ENCODE measurements at places on chromosomes 7 and 10.

DNA sequence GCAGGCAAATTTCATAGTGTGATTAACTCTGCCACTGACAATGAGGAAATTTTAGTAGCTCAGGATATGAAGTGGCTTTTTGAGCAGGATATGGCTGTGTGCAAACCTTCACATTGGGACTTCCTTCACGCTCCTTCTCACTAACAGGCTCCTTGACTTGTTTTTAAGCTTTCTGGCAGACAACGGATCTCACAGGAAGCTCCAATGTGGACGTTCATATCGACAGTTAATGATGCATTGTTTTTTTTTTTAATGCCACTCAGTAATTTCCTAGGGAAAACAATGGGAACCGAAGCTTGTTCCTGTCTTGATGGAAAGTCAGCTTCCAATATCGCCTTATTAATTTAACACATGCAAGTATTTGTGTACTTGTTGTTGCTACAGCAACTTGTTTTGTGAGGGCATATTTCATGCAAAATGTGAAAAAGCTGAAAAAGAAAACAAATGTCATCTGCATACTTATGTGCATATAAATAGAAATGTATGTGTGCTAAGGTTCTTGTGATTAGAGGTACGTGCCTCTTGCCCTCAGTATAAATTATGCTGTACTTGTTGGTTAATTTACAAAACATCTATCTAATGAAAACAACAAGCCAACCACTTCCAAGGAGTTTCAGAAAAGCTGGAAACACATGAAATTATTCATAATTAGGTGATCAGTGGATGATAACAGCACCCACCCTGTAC, 84.7 kb downstream of the NRP1 start:
- no peak for DNase-seq

- DNase-seq, result no peak
These were observed 147.2 kb upstream of the RHEB start for GRCh38 chr7:151666886-151667285.

DNA sequence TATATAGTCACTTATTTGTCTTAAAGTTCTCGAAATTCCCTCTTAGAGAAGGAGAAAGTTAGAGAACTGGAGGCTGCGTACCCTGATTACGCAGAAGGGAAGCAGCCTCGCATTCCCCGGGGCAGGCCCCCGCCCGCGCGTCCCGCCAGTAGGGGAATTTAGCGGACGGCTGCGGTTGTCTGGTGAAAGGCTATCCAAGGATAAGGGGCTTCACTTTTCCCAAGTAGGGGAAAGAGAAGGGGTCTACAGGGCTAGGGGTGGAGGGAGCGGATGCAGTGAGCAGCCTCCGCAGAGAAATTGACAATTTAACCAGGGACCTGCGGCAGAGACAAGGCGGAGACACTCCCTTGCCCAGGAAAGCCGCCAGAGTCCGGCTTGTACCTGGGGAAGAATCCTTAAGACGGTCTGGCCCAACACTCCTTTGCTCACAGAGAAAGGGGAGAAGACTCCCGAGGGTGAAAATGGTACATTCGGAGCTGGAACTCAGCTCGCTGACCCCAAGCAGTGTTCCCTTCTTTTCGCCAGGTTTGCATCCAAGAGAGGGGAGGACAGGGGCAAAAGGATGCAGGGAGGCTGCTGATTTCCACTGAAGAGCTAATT, 994 bp upstream of the MAGI2 start:
- DNase-seq, result no peak

DNA sequence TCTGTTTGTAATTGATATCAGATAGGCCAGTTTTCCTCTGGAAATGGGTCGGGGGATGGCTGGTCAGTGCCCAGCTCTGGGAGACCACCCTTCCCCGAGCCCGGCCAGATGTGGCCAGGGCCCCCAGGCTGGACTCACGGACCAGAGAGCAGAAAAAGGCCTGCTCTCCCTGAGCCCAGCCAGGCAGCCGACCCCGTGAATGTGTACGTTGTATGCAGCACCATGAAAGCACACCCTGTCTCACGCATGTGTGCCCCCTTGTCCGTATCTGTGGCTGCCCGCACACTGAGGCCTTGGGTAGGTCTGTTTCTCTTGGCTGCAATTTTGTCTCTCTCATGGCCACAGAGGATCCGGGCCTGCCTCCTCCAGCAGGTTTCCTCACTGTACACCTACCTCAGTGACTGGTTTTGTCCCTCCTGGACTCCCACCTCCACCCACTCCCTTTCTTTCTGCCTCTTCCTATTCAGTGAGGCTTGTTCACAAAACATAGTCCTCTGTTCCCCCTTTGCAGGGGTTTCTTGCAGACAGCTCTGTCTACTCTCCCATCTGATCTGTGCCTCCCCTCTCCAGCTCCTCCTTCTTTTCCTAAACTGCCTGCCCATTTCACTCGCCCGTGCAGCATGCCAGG, 23.6 kb upstream of the ANKRD2 start:
- no peak for DNase-seq

DNA sequence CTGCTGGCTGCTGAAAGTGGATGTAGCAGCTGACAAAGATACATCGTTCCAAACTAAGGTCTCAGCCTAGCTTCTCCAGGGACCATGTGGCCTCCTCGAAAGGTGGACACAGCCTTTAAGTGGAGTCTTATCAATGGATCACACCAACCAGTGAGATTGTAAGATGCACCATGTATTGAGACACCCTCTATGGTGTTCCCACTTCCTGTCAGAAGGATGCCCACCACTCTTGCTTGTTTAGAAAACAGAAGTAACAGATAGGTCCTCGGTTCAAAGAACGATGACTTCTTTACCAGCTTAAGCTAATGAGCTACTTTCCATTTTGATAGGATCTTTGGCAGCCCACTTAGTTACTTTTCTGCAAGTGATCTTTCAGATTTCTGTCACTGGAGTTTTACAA, 34.3 kb downstream of the SLC25A13 start:
- no peak for DNase-seq

- no peak for DNase-seq
These were observed 107.3 kb downstream of the PDGFA start for GRCh38 chr7:412313-412710.

Data from OCI-M1 (cell line).